ENCODE measurements at places on chromosomes 1 and 21.

GRCh38 chr1:117611121-117611601 is 5.3 kb downstream of the TENT5C start:
- no peak for DNase-seq

GRCh38 chr1:245348626-245349025 is 193.8 kb downstream of the KIF26B start:
- DNase-seq: no peak

DNA sequence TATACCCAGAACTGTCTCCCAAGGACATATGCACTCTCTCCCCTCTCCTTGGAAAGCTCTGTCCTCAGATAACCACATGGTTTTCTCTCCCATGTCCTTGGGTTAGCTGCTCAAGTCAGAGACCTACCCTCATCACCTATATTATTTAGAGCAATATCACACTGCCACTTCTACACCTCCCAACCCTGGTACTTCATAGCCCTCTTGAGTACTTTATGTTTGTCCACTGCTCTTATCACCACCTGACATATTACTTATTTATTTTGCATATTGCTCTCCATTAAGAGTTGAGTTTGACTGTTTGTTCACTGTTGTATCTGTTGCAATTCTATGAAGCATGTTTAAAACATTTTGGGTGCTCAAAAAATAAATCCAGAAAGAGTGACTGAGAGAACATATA is 126.3 kb upstream of the ATP1B1 start:
- no peak for DNase-seq

GRCh38 chr1:162151900-162152829 is 82.7 kb downstream of the NOS1AP start:
- no peak for DNase-seq

- no peak for DNase-seq
Measured at GRCh38 chr1:18244762-18245161, 137.2 kb downstream of the IGSF21 start.

- no peak for DNase-seq
Measured at GRCh38 chr1:234932511-234933430, 195.9 kb downstream of the TOMM20 start.

GRCh38 chr1:21381354-21381753 is 58.6 kb upstream of the NBPF3 start:
- DNase-seq: no peak

GRCh38 chr1:93738075-93738622 is 56.5 kb upstream of the BCAR3 start:
- peak; percentile 78 for DNase-seq

GRCh38 chr1:189899686-189900425 is 577.8 kb downstream of the BRINP3 start:
- no peak for DNase-seq

DNA sequence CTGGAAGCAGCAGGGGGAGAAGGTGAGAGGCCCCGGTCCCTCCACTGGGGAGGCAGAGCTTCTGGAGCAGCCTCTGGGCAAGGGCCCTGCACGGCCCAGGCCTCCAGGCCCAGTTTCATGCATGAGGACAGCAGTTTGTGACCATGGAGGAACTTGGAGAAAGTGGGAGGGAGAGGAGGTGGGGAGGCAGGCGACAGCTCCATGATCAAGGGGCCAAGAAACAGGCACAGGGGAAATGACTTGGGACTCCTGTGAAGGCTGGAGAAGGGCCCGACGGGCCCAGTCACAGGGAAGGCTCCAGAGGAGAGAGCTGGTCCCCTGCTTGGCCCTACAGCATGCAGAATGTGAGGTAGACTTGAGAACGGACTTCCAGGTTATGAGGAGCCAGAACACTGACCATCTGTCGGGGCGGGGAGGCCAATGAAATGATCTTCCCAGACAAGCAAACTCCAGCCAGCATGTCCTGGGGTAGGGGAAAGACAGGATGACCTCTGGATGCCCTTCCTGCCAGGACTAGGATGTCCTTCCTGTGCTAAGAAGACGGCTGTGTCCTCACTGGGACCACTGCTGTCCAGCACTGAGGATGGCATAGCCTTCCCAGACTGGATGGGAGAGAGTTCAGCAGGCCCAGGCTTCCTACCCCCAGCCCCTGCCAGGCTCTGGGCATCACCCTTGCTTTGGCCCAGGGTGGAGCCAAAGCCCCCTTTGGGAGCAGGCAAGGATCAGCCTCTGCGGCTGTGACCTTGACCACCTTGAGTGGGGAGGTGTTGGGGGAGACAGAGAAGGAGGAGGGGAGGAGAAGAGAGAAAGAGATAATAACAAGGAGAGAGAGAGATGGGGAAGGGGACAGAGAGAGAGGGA is 548.2 kb downstream of the PTPRU start:
- DNase-seq: no peak

DNA sequence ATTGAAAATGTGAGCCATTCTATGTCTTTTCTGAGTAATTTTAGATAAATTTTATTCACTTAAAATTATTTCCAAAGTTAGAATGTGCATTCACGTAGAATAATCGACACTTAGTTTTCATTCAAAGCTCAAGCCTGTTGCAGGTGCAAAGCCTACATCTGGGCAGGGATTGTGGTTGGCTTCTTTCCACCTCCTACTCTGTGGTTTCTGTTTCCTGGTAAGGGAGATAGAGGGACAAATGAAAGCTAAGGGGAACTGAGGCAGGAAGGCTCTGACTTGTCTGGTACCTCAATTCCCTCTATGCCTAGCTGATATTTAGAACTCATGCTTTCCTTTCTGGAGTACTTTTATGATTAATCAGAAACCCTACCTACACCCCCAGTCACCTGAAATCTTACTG is 251.2 kb upstream of the DPYD start:
- DNase-seq: no peak

DNA sequence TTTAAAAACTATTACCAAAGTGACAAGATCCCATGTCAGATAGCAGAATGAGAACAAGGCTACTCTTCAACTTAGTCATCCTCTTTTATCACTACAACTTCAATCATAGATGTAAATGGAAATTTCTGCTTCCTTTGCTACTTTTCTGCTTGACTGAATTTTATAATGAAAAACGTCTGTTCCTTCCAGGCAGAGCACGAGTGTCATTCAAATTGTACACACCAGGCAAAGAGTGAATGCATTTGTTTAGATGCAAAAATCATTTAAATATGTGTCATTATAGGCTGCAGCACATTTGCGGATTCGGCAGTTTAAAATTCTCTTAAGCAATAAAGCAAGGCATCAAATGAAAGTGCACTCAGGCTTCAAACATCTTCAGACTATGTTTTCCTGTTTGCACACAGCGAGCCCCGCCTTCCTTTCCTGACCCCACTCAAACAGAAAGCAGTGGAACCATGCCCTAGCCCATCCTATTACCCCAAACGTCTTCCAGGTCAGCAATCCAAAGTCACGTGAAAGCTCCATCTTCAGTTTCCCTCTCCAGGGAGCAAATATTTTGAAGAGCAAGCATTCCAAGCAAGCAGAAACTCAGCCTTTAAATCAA is 99.6 kb downstream of the APP start:
- no peak for DNase-seq

DNA sequence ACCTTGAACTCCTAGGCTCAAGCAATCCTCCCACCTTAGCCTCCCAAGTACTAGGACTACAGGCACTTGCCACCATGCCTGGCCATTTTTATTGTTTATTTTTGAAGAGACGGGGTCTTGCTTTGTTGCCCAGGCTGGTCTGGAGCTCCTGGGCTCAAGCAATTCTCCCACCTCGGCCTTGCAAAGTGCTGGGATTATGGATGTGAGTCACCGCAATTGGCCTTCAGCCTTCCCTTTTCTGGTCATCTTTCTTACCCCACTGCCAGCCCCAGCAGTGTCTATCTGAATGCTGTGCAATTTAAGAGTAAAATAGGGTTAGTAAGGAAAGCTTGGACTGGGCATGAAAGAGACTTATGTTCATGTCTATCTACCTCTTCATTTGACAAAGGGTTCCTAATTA is 6.1 kb upstream of the KLF17 start:
- no peak for DNase-seq

DNA sequence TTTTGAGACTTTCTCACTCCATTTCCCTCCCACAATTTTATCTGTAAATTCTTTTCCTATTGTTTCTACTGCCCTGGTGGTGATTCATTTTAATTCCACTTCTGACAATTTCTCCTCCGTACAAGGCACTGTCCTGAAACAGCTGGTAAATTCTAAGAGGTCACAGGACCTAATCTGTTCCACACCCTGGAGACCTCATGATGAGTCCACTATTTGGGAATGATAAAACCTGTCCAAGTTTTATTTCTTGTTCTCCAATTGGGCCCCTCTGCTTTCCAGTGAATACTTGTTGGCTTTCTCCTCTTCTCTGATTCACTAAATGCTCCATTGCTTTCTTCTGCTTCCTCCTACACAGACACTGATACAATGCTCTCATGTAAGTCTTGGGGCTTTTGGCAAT is 343.1 kb upstream of the DUSP10 start:
- no peak for DNase-seq

- DNase-seq: no peak
Measured at GRCh38 chr21:32807717-32808380, 36.3 kb upstream of the PAXBP1 start.

Data from amniotic stem cell (primary cell).